ENCODE measurements at places on chromosomes 1 and 21.

DNA sequence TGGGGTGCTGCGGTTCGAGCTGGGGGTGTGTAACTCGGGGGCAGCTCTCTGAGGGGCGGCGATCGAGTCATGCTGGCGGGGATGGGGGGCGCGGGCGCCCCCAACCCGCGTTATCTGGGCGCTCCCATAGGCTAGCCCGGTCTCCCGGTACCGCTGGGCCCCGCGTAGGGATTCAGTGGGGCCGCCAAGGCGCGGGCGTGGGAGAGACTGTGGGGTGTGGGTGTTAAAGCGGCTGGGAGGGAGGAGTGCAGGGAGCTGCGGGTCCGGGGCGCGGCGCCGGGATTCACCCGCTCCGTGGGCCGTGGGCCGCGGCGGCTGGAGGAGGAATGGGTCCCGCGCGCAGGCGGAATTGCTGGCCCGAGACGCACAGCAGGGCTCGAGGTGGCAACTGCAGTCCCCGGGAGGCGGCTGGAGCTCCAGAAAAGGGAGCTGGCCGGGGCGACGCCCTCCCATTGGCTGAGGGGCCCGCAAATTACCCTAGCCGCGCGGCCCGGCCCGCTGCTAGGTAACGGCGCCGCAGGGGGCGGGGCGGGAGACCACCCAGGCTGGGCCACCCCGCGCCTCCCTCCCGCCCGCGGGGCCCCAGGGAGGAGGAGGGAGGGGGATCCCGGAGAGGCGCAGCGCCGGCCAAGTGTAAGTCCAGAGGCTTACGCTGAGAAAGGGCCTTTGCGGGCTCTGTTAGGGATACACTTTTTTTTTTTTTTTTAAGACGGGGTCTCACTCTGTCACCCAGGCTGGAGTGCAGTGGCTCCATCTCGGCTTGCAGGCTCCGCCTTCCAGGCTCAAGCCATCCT lies at the start of gene PTCH2:
PTCH2 (minus strand) TSS at position 392 of the 794 bp plus-strand sequence; CDS start at position 71, 321 bp downstream.
- peak; percentile 33 for DNase-seq

DNA sequence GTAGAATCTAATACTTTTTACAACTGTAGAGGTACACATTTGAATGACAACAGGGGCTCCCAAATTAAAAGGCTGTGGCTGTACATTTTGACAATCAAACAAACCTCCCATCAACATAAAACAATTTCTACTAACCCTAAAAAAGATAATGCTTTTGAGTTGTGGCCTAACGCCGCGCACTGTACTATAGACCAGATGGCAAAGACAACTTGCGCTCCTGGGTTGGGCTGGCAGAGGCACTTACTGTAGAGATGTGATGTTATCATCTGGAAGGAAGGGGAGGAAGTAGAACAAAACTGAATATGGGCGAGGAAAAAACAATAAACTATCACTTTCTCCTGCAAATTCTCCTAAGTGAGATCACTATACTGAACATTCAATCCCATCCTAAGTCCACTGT lies 26.1 kb downstream of the SPRTN start:
- no peak for DNase-seq

DNA sequence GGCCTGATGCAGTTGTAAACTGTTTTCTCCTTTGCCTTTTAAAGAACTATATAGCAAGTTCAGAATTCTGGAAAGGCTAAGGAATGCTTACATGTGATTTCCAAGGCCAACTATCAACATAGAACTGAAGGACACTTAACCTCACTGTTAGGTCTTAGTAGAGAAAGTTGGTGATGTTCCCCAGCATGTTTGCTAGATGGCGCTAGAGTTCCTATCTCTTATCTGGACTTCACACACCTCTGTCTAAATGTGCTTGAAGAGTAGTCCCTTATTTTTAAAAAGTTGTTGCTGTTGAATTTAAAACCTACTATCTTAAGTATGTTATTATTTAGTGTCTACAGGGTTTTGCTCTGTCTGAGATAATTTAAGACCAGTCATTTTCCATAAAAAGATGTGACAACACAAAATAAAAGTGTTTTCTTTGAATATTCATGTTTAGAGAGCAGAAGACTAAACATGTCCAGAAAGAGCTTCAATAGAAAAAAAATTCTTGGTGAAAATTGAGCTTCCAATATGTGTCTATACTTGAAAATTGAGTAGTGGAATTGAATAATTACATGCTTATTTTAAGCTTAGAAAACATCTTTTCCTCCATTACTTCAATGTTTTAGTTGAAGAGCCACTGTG lies 237.3 kb downstream of the S1PR1 start:
- DNase-seq: no peak

GRCh38 chr1:57719274-57719673 lies 295.4 kb upstream of the DAB1 start:
- DNase-seq: no peak

GRCh38 chr1:223621312-223621734 lies 44.2 kb downstream of the CAPN8 start:
- DNase-seq: no peak

- peak; percentile 18 for DNase-seq
These were observed 985 bp downstream of the SYT6 start for GRCh38 chr1:114152508-114153260.

DNA sequence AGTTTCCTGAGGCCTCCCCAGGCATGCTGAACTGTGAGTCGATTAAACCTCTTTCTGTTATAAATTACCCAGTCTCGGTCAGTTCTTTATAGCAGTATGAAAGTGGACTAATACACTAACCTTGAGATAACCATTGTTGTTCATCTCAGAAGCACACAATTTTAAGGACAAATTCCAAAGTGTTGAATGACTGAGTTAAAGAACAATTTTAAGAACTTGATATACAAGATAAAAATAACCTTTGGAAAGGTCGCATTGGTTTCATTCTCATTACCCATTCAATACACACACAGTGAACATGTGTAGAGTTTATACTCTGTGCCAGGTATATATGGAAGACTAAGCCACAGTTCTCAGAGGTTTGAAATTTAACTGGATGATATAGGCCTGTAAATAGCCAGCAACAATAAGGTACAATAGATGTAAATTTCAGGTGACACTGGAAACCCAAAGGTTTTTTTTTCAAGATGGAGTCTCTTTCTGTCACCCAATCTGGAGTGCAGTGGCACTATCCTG lies 19.1 kb upstream of the SRSF10 start:
- DNase-seq: no peak

GRCh38 chr1:47231301-47232186 lies 481 bp downstream of the TAL1 start:
- DNase-seq: peak; percentile 64

DNA sequence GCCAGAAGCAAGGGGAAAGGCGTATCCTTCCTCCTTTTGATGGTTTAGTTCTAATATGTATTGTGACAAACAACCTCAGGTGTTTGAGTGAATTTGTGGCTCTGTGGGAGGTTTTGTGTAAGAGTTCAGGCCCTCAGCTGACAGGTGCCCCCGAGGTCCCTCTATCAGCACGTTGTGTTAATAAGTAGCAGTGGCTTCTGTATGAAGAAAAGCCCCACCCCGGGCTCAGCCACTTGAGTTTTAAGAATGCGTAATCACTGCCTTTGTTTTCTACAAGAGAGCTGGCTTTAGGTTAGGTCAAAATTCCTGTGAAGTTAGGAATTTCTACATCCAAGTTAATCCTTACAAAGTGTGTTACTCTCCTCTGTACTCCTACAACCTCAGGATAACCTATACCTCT lies 92.4 kb upstream of the PGBD5 start:
- no peak for DNase-seq

DNA sequence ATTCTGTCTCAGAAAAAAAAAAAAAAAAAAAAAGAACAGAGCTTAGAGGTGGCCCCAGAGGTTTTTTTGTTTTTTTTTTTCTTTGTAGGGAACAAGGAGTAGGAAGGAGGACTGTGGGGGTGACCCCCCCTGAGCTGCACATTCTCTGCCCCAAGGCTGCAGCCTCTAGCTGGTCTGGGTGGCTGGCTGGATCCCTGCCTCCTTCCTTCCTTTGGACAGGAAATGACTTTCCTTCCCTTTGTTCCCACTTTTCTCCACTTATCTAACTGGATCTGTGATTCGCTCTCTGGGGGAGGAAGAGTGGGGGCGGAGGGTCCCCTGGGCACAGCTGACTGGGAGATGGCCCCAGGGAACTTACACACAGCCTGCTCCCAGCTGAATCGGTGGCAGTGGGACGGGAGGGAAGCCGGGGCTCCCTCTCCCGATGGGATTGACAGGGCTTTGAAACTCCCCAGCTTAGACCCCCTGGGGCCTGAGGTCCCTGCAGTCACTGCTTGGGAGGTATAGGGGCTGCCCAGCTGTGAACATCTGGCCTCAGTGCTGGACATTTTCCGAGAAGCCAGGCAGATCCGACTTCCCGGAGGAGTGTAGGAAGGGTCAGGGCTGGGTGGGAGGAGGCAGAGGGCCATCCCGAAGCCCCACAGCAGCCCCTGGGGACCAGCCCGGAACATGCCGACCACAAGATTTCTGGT lies 2.1 kb downstream of the FBLIM1 start:
- DNase-seq: no peak

- DNase-seq: no peak
These were observed 772.0 kb downstream of the LTN1 start for GRCh38 chr21:28220680-28221079.

- DNase-seq: no peak
These were observed 29.9 kb downstream of the FAF1 start for GRCh38 chr1:50930193-50930592.

DNA sequence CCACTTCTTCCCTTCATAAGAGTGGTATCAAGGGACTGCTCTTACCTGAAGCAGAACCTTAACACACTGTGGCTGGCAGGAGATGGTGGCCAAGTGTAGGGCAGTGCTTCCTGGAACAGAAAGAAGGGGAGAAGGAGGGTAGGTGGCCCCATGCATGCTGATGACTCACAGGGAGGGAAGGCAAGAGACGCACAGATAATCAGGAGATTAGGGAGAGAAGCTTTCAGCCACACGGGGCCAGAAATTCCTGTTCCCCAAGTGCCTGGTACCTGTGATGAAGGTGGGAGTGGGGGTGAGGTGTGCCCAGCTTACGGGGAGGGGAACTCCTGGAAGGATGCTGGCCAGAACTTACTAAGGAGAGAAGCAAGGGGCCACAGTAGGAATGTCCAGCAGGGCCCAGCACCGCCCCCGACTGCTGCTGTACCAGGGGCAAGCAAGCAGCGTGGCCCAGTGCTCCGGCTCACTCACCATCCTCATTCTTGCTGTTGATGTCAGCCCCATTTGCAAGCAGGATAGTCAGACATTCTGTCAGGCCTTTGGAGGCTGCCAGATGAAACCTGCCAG lies 7.7 kb downstream of the ANKRD35 start:
- no peak for DNase-seq

All from stimulated activated naive CD8-positive, alpha-beta T cell treated with anti-CD3 and anti-CD28 coated beads, Interleukin-15, amount 100 ng/mL, for 72 hours (primary cell).